ENCODE measurements at places on chromosomes 2 and 18.

DNA sequence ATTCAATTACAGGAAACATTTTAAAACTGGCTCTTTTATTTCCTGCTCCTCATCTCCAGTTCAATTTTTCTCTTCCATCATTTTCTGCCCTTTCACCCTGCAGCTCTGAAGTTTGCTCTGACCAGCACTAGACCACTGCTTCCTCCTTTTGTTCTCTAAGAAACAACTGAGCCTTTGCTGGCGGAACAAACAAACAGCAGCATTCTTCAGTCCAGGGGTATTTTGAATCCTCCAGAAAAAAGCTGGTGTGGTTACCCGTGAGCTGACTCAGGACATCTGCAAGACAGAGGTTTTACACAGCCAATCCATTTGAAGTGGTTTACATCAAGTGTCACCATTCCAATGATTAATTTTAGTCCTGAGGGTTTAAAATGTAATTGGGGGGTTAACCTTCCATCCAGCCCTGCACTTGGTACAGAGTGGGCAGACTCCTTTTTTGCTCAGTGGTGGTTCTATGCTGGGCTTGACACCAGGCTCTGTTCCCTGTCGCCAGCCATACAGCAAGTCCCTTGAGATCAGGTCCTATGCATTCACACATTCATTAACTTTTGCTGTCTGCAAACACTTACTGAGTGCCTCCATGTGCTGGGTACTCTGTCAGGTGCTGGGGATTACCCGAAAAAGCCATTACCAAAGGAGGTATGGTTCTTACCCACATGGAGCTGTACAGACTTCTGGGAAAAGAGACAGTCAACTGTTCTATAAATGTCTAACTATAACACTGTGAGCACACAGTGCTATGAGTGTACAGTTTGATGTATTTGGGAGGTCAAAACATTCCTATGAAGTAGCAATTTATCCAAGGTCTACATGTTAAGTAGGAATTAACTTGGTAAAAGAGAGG, 909.4 kb upstream of the GYPC start:
- DNase-seq = no peak

- no peak for DNase-seq
Measured at GRCh38 chr2:198901894-198902293, 555.8 kb downstream of the SATB2 start.

DNA sequence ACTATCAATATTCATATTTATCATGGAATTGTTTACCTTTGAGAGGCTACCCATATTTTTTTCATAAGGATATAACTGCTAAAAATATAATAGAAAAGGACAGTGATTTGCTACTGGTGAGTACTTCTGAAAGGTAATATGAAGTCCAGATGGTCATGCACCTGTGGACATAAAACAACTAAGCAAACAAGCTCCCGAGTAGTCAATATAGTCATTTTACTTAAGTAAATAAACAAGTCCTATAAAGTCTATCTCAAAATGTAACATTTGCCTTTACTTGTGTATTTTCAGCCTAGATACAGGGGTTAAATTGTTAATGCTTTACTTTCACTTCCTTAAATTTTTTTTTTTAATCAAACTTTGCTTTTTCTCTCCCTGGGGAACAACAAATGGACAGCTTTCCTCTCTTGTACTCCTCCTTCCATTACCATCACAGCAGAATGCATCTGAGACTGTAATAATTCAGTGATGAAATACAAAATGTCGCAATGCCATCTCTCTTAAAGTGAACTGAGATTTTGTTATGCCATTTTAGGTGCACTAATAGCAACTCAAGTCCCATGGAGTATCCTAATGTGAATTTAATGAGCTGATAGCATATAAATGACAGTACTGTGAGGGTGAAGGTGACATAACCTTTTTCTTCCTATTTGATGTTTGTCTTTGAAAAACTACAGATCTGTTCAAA, 1325.4 kb upstream of the ZEB2 start:
- DNase-seq = peak; percentile 74

- DNase-seq = no peak
Measured at GRCh38 chr2:131105156-131105949, at the start of gene PLEKHB2. Gene PLEKHB2, plus strand, starts transcription at chr2:131105336. Its CDS starts 15,606 bp downstream, at chr2:131120942.

DNA sequence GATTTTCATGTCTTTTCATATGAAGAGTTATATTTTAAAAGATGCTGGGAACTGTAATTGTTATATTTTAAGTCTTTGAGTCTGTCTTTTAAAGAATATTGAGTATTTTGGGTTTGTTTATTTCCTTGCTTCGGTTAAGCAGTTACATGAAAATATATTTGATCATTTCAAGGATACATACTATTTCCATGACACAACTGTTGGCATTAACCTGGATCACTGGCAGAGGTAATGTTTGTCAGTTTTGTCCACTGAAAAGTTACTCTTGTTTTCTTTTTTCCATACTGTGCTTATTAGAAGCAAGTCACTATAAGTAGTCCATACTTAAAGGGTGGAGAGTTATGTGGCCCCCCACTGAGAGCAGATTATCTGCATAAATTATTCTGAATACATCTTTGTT, 1142.0 kb upstream of the TMEFF2 start:
- no peak for DNase-seq

GRCh38 chr2:197286805-197287595, 23.6 kb downstream of the ANKRD44 start:
- peak; percentile 26 for DNase-seq

DNA sequence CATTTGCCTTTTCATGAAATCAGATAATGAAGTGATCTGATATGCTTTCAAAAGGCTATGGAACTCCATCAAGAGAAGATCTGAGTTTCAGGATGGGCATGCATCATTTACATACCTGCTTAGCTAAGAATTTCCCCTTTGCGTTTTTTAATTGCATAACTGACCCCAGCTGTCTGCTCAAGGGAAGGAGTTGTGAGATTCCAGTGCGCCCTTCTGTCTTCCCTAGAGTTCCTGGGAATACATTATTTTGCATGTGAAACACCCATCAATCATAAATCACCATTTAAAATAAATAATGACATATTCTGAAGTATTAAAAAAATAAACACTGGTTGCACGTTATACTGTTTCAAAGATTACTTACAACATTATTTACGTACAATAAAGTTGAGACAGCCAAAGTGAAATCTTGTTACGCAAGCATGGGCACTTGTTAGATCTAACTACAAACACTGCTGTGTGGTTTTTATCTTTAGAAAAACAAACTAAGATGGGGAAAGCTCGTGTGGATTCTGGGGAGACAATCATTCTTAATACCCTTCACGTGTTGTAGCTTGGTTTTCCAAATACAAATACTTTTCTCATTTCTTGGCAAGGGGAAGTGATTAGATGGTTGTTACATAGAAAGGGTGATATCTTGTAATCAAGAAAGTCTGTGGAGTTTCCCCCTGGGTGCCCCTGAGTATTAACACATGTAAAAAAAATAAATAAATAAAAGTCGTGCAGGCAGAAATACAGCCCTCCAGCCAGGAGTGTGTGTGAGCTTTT, 125.7 kb upstream of the LMAN1 start:
- DNase-seq = no peak

Data from NCI-H2029 treated with DMSO at 0.1 percent for 48 hours (cell line).